ENCODE measurements at places on chromosomes 5 and 9. TPM values are rescaled to one million over a fixed set of nuclear protein-coding genes. Genes with fewer than 3 reads are reported as not detected.

DNA sequence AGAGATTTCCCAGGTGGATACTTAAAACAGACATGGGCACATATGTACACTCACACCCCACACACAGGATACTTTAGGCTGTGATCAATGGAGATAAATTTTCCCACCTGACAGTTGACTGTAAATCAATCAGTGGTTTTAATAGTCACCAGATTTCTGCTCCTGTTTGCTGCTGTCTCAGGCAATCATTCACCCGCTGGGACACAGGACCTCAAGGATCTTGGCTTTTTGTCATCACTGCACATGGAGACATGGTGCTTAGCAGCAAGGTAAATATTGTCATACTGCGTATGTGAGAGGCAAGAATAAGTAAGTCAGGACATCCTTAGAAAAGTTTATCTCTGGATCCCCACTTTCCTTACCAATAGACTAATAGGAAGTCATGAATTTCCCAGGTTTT is 60.8 kb upstream of the KLF9 start:
- DNase-seq, result no peak

DNA sequence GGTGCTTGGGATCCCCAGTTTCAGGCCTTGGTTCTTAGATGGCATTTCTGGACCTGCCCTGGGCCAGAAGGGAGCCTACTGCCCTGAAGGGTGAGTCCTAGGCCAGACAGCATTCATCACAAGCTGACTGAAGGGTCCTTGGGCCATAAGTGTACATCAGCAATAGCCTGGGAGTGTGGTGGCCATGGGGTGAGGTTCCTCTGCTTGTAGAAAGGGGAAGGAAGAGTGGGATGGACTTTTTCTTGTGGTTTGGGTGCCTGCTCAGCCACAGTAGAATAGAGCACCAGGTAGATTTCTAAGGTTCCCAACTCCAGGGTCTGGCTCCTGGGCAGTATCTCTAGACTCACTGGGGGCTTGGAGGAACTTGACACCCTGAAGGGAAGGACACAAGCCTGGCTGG is 95.2 kb upstream of the PHF24 start:
- no peak for DNase-seq

- no peak for DNase-seq
Observed at GRCh38 chr5:172805736-172806255, 28.3 kb upstream of the ERGIC1 start.

GRCh38 chr5:73812457-73812856 is 186.5 kb downstream of the ARHGEF28 start:
- DNase-seq, result no peak

The FKTN gene
- 34.2 TPM for total RNA-seq

The MUSK gene
- 0.24 TPM for total RNA-seq

Data from neural progenitor cell (in vitro differentiated cells).